Sciatic nerve (tissue), 2 donors: ENCODE measurements at places on chromosomes 2 and 18. TPM values are rescaled to one million over a fixed set of nuclear protein-coding genes. Genes with fewer than 3 reads are reported as not detected.
A peak's percentile ranks its signal among the peaks of the same experiment; 100 is the strongest.

- no peak for DNase-seq
Measured at GRCh38 chr2:42378415-42378814, 17.4 kb upstream of the COX7A2L start.

The MC2R gene
- total RNA-seq = not detected

The C2orf80 gene
- total RNA-seq = not detected

GRCh38 chr2:120398051-120398995 is 52.4 kb downstream of the INHBB start:
- DNase-seq = peak; percentile 41

The UBE2E3 gene
- total RNA-seq = 64.9 TPM

GRCh38 chr2:10494351-10495066 is 46.4 kb upstream of the ODC1 start:
- peak; percentile 47 for DNase-seq

- no peak for DNase-seq
Measured at GRCh38 chr18:3248658-3249359, 1.2 kb downstream of the MYL12A start.

DNA sequence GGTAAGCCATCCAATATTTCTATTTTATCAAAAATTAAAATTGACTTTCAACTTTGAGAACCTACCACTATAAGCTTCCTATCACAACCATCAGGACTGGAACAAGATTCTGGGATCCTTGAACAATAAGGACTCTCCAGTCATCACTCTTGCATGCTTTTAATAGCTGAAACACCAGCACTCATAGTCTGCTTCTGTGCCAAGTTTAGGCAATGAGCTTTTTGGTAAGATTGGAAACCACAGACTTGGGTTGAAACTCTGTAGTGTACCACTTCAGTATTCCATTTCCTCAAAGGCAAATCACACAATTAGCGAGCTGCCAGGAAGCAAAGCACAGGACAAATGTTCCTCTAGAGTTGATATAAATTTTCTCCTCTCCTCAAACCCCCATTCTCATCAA is 1065.8 kb upstream of the SLC39A10 start:
- DNase-seq = no peak

- DNase-seq = no peak
Measured at GRCh38 chr2:144042751-144043150, 477.2 kb downstream of the ZEB2 start.

- DNase-seq = peak; percentile 82
Measured at GRCh38 chr2:126655500-126656430, at the start of gene GYPC. Gene GYPC, plus strand, starts transcription at chr2:126656158. Its CDS starts 106 bp downstream, at chr2:126656264.

The SCN2A gene
- total RNA-seq = 1.9 TPM

DNA sequence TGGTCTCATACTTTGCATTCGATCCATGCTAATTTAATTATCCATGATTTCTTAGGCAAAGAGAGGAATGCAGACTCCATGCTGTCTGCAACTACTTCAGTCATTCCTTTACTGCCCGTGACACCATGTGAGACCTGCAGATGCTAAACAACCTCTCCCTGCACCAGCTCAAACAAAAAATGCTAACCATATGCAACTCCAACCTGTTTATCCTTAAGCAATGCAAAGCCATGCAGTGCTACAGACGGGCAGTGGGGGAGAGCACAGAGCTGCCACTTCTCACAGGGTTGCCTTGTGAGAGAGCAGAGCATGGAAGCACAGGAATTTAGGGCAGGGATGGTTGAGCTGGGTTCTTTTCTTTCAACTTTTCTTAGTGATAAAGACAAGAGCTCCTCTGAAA is 74.9 kb upstream of the KLHL14 start:
- no peak for DNase-seq

The GLI2 gene
- 14.4 TPM for total RNA-seq

The GPR75 gene
- total RNA-seq = 2.5 TPM

DNA sequence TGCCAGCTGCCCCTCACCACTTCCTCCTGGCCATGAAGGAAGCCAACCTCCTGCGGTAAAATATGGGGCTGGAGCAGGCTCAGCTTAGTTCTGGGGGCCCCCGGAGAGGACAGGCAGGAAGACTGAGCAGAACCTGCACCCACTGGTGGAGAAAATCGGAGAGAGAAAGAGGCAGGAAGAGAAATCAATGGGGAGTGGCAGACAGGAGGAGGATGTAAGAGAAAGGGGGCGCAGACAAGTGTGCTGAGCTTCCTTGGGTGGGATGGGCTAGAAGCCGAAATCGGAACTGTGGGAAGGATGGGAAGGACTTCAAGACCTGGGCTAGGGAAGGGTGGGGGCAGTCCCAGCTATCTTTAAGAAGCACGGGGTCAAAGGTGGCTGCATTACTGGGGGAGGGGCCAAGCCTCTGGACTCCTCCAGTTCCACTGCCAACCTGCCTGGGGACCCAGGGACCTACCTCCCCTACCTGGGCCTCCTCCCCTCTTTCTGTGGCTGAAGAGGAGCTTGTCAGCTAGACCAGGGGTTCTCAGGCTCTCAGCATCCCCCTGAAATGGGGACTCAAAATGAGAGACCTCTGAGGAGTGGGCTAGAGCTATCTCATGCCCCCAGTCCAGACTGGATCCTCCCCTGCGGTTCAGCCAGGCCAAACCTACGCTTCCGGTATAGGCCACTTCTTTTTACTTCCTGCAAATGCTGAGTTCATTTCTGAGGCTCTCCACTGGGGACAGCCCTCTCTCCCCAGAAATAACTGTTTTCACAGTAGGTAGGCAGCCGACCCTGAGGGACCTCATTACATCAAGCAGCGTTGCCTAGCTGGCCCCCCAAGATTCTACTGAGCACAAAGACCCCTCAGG is 33.6 kb upstream of the B3GNT7 start:
- peak; percentile 45 for DNase-seq

The LYG2 gene
- total RNA-seq = not detected

The RAB6D gene
- total RNA-seq = not detected

DNA sequence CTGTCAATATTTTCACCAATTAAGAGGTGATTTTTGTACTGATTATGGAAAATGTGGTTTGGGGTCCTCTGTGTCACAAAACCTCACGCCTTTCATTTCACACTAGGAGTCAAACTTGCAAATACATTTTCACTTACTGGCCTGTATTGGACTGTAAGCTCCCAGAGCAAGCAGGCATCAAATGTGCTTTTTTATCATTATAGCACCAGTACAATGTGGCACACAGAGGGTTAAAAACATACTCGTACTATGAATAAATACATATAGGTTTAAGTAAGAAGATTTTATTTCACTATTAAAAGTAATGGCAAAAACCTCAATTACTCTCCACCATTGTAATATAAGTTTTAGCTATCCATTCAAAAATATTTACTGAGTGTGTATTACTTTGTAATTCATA is 56.7 kb downstream of the ABCB11 start:
- DNase-seq = no peak

GRCh38 chr18:80232710-80233109 is 14.6 kb downstream of the PARD6G start:
- no peak for DNase-seq

The POTEJ gene
- not detected for total RNA-seq

DNA sequence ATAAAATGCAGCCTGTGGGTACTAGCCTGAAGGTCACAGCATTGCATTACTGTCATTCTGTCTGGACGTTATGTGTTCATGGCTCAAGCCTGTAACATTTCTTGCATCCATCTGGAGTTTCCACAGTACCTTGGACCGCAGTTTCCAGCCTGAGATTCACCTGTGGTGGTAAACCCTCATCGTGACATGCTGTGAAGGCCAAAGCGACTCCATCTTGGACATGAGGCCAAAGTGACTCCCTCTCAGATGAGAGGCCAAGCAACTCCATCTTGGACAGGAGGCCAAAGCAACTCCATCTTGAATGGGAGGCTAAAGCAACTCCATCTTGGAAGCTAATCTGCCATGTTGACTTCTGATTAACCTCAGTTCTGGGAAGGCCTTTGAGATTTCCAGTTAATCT is 257.7 kb upstream of the MYT1L start:
- DNase-seq = no peak

The TUBA4B gene
- total RNA-seq = not detected

The SERPINB10 gene
- total RNA-seq = not detected

DNA sequence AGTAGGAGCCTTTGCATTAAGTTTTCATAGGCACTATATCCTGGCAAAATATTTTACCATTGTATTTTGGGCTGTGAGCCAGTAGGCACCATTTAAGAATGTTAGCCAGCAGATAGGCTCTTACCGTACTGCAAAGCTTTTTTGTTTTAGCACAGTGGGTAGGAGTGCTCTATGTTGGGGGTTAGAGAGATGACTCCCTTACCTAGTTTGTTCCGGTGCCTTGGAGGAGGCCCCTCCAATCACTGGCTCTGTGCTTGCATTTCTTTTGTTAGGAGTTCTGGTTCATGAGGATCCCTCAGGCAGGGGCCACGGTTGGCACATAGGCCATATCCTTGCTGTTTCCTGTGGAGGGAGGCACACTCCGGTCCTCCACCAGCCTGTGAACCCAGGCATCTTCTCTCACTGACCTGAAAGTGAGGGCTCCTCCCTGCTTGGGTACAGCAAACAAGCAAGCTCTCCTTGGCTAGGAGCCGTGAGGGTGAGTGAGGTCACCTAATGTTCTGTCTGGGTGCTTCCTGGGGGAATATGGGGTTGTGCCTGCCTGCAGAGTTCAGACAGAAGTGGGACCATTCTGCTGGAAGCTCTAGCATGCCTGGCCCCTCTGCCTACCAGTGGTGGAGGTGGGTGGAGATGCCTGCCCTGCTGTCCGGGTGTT is 29.8 kb downstream of the LTBP1 start:
- DNase-seq = no peak

DNA sequence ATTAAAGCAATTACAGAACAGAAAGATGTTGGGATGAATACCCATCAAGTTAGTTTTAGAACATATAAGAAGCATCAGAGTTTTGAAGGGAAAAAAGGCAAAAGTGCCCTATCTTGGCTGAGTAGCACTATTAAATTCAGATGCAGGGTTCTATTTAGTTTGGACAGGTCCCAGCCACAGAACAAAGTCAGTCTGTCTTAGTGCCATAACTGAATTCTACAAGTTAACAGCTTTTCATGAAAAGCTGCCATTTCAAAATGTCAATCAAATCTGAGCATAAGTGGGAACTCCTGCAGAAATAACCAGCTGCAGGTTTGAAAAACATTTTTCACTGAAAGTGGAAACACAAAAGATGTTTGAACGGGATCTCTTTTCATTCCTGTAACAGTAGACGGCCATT is 160.4 kb downstream of the SRBD1 start:
- DNase-seq = no peak

The DES gene
- 1.4 TPM for total RNA-seq

DNA sequence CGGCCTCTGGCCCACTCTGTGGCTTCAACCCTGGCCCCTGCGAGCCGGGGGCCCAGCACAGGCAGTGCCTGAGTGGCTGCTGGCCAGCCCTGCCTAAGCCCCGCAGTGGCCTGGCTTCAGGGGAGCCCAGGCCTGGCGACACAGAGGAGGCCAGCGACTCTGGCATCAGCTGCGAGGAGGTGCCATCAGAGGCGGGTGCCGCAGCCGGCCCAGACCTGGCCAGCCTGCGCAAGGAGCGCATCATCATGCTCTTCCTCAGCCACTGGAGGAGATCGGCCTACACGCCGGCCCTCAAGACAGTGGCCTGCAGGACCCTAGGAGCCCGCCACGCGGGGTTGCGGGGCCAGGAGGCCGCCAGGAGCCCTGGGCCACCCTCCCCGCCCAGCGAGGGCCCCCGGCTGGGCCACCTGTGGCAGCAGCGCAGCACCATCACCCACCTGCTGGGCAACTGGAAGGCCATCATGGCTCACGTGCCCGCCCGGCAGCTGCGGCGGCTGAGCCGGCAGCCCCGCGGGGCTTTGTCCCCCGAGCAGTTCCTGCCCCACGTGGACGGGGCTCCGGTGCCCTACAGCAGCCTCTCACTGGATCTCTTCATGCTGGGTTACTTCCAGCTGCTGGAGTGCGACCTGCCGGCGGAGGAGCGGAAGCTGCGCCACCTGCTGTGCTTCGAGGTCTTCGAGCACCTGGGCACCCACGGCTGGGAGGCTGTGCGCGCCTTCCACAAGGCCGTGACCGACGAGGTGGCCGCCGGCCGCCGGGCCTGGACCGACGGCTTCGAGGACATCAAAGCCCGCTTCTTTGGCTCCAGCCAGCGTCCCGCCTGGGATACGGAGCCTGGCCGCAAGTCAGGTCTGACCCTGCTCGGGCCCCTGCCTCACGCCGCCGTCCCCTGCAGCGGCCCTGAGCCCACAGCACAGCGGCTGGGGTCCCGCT is 7.5 kb upstream of the KLHL30 start:
- DNase-seq = no peak

DNA sequence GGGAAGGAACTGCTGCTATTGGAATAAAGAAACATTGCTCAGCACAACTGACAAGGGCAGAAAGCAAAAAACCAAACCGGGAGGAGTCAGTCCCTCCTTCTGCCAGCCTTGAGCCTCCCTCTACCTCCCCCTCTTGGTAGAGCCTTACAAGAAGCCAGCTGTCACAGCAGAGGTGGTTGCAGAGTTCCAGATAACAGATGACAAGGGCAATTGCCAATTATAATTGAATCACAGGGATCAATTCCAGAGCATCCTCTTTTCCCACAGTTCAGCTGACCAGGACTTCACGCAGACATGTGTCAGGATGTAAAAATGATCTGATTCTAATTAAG is 548.2 kb upstream of the LRRTM1 start:
- no peak for DNase-seq

DNA sequence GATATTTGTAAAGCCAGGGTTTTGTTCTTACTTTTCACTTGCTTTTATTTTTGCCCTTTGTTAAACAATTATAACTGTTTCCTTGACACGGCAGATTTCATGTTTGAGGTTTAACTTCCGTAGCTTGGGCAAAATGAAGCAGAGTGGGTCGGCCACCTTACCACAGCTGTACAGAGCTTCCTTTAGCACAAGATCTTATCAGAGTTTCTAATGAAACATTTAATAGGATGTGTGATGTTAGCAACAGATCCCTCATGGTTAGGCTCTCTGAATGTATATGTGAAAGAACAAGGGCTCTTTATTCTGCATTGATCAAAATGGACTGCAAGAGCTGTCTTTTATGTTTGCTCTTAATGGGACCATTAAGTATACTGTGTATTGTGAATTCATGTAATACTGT is 22.3 kb downstream of the RNF125 start:
- DNase-seq = no peak

- no peak for DNase-seq
Measured at GRCh38 chr2:105770149-105770548, 25.4 kb downstream of the NCK2 start.

GRCh38 chr2:73307720-73308119 is 14.4 kb upstream of the EGR4 start:
- no peak for DNase-seq

The ALK gene
- total RNA-seq = 0.18 TPM

DNA sequence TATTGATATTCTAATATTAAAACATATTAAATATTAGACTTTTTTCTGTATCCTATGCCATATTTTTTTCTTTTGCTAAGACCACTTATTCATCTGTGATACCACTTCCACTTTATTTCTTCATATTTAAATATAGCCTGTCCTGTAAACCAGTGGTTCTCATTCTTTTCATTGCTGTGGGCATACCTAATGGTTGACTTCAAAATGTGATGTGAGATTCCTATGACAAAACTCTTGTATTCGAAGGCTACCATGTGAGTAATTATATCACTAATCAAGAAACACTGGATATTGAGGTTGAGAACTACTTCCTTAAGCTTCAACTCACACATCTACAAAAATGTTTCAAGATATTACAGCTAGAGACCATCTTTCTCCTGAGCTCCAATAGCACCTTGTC is 3.6 kb downstream of the SCRN3 start:
- no peak for DNase-seq
